ENCODE measurements at places on chromosomes 11 and 22.

GRCh38 chr11:21295508-21295907 is 626.1 kb downstream of the NELL1 start:
- no peak for DNase-seq

- DNase-seq = no peak
Observed at GRCh38 chr11:115644856-115645255, 140.6 kb upstream of the CADM1 start.

- no peak for DNase-seq
Observed at GRCh38 chr22:30224161-30224857, 22.2 kb downstream of the LIF start.

- DNase-seq = no peak
Observed at GRCh38 chr11:109423466-109424190, 1.6 kb downstream of the C11orf87 start.

- DNase-seq = no peak
Observed at GRCh38 chr11:1444823-1445422, 41.7 kb downstream of the MOB2 start.

- DNase-seq = no peak
Observed at GRCh38 chr11:106491751-106492150, 414.3 kb downstream of the AASDHPPT start.

DNA sequence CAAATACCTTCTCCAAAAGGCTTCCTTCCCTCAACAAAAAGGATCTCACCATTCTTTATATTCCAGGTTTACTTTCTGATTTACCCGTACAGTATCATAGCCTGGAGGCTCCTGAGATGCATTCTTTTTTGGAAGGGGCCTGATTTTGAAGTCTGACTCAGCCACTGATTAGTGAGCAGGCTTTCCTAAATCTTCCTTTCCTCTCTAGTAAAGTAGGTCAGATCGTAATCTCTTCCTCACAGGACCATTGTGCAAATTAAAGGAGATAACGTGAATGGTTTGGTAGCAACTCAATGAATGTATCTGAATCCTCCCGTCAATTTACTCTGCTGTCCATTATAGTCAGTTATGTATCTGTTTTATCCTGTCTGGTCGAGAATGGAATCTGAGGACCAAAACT is 227.7 kb upstream of the ANO5 start:
- no peak for DNase-seq

DNA sequence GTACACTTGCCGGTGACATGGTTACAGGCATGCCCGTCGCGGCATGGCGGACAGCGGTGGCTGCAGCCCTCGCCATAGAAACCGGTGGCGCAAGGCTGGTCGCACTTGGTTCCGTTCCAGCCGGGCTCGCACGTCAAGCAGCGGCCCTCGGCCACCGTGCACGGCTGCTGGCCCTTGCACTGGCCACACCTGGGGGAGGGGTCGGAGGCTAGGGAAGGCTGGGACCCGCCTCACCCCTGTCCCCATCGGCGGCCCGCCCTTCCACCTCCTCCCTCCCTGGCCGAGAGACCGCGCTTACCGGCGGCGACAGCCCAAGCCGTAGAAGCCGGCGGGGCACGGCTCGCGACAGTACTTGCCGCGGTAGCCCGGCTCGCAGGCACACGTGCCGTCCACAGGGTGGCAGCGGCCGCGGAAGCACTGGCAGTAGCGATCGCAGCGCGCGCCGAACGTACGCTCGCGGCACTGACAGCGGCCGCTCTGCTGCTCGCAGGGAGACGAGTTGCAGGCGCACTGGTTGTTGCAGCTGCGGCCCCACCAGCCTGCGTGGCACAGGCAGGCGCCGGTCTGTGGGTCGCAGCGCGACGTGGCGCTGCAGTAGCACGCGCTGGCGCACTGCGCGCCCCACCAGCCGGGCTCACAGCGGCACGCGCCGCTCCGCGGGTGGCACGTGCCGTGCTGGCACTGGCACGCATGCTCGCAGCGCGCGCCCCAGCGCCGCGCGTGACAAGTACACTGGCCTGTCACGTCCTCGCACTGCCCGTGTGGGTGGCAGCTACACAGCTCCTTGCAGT is 6.7 kb downstream of the SCARF2 start:
- peak; percentile 74 for DNase-seq

DNA sequence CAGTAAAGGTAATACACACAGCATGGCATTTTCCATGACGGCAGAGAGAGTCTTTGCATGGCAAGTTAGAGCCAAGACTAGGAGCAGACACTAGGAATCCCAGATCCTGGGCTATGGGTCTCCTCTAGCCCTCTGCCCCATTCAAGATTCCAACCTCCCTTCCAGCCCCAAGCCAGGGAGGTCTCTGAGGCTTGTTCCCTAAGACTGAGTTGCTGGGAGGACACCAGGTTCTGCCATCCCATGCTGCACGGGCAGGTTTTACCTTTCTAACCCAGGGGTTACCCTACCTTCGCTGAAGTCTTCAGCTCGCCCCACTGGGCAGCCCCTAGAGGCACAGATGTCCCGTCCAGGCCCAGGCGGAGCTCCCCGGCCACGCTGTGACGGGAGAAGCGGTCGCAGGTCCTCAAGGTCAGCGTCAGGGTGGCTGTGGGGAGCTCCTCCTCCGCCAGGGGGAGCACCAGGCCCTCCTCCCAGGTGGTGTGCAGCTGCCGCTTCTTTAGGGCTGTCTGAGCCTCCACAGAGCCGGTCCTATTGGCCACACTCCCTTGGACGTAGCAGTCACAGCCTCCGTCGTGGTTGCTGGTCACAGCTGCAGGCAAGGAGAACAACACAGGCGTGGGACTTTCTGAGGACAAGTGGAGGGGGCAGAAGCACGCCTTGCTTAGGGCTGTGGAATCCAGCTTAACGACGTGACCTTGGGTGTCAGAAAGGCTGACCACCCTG is 33.8 kb downstream of the SYT13 start:
- peak; percentile 54 for DNase-seq

DNA sequence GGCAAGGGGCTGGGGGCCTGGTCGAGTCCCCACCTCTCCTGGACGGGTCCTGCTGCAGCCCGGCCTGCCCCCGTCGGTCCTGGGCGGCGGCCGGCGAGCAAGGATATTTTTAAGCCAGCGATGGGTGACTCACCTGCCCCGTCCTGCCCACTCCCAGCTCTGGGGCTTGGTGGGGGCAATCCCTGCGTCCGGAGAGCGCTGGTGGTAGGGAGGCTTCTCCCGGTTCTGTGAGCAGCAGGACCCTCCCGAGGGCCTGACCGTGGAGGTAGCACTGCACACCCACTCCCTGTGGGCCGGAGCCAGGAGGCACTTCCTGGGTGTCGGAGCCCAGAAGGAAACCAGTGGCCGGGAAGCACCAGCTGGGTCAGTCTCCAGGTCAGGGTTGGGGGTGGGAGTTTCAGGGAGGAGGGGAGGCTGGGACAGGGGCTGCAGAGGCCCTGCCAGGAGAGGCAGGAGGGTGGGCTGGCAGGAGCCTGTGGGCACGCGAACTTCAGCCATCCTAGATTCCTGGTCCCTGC is 467 bp downstream of the EPS8L2 start:
- no peak for DNase-seq

GRCh38 chr11:32563600-32563959 is 20.1 kb upstream of the EIF3M start:
- DNase-seq = no peak

DNA sequence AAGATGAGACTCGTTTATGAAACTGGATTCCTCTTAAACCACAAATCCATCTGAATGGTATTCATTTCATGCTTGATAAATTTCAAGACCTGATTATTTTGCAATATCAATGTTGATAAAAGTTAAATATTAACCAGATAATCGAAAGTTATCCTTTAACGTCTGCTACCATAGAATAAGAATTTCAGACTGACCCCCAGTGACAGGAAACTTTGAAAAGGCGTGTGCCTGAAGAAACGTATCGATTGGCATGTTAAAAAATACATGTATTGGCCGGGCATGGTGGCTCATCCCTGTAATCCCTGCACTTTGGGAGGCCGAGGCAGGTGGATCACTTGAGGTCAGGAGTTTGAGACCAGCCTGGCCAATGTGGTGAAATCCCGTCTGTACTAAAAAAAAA is 13.9 kb downstream of the SCGB1A1 start:
- no peak for DNase-seq

GRCh38 chr11:124892146-124892545 is 5.5 kb downstream of the ROBO4 start:
- no peak for DNase-seq

Measured in H1 (cell line).